ENCODE measurements at places on chromosomes 5 and 9.

DNA sequence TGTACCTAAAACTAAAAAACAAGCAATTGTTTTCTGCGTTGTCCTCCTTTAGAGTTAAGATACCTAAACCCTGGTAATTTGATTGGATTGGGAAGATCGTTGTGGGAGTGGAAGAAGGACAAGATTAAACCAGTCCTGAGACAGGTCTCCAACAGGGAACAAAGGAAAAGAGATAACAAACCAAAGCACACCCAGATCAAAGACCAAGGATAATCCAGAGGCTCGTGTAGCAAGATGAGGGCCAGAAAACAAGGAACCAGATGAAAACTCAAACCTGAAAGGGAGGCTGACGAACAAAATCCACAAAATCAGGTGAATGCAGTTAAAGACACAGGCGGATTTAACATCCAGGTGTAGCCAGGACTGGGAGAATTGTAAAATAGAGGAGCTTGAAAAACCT, 618.1 kb downstream of the SLCO4C1 start:
- DNase-seq = no peak

- peak; percentile 87 for DNase-seq
Measured at GRCh38 chr5:172929371-172929838, 29.8 kb upstream of the RPL26L1 start.

DNA sequence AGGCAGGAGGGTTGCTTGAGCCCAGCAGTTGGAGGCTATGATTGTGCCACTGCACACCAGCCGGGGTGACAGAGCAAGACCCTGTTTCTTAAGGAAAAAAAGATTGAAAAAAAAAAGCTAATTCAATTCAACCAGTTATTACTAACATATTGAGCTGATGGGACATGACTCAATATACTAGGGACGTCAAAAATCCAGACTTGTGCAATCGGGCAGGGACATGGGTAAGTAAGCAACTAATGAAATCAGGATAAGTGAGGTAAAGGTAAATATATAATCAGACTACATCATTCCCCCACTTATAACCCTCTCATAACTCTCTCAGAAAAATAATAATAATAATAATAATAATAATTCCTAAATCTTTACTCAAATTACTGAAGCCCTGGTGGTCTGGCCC, 975 bp upstream of the HAVCR1 start:
- DNase-seq = no peak

DNA sequence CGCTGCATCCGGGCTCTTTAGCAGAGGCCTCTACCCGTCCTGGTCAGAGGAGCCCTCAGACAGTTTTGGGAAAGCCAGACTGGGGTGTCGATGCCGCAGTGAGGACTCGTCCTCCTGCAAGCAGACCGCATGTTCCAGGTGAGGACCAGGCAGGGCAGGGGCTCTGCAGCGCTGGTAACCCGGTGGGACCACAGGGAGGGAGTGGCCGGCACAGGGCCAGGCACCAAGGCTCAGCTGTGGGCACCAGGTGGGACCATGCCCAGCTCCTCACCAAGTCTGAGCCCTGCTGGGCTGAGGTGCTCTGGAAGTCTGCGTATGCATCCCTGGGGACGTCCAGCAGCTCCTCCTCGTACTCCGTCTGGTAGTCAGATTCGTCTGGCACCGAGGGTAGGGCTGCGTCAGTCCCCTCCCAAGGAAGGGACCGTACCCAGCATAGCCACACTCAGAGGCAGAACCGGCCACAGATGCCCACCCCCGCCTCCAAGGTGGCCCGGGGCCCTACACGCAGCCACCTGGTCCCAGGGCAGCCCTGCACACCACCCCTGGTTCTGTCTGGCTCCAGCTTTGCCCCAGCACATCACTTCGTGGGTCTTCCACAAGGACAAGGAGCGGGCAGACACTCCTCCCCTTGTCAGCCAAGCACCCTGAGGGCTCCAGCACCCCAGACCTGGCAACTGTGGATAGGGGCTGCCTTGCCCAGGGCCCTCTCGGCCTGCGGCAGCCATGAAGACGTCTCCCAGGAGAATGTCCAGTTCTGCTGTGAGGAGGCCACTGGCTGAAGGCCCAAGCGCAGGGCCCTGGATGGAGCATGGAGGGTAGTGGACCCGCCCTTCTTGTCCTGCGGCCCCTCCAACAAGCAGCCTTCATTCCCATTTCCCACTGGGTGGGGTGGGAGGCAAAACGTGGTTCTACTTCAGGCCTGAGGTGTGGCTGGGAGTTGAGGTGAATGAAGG, 1.5 kb upstream of the NSMF start:
- no peak for DNase-seq

DNA sequence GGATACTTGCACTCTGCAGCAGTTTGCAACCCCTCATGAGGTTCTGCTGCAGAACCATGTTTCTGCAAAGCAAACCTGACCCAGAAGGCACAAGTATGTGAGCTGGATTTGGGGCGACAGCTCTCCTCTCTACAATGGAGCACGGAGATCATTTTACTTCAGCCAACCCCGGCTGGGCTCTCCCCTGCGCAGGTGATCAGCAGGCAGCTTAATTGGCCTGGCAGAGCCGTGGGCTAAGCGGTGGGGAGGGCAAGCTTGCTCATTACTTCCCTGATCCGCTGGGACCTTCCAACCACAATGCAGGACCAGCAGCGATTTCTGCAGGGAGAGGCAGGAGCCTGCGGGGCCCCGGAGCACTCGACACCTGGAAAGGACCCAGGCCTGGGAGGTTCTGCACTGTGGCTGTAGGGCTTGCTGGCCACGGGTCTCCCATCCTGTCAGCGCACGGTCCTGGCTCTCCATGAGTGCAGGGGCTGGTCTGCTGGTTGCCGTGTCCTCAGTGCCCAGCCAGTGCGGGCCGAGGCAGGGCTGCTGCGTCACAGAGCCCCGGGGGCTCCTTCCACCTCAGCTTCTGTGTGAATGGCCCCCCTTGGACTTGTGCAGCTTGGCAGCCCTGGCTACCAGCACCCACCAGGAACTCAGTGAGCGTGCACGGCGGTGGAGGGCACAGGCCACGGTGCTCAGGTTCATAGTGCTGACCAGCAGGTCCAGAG, 51.8 kb upstream of the RAPGEF1 start:
- no peak for DNase-seq

- no peak for DNase-seq
Measured at GRCh38 chr9:78424299-78424698, 127.4 kb downstream of the PSAT1 start.

- peak; percentile 83 for DNase-seq
Measured at GRCh38 chr5:134451936-134452505, 40.3 kb upstream of the CDKN2AIPNL start.

- DNase-seq = no peak
Measured at GRCh38 chr9:134406366-134407120, 80.3 kb downstream of the RXRA start.

DNA sequence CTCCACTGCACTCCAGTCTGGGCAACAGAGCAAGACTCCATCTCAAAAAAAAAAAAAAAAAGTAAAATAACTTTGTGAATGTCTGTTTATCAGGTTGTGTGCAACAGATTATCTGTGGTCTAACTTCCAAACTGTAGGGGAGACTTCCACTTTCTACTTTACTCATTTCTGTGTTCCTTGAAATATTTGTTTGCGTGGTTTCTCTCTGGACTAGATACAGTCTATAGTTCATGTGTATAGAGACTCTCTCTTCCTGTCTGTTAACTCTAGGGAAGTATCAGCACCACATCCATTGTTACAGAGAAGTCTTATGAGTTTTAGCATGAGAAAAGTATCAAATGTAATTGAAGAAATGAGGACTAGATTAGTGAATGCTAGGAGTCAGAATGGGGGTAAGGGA, 168.3 kb downstream of the LPAR1 start:
- DNase-seq = no peak

- DNase-seq = no peak
Measured at GRCh38 chr5:171295801-171296200, 13.2 kb upstream of the TLX3 start.

- DNase-seq = no peak
Measured at GRCh38 chr5:86797677-86798076, 179.9 kb downstream of the COX7C start.

DNA sequence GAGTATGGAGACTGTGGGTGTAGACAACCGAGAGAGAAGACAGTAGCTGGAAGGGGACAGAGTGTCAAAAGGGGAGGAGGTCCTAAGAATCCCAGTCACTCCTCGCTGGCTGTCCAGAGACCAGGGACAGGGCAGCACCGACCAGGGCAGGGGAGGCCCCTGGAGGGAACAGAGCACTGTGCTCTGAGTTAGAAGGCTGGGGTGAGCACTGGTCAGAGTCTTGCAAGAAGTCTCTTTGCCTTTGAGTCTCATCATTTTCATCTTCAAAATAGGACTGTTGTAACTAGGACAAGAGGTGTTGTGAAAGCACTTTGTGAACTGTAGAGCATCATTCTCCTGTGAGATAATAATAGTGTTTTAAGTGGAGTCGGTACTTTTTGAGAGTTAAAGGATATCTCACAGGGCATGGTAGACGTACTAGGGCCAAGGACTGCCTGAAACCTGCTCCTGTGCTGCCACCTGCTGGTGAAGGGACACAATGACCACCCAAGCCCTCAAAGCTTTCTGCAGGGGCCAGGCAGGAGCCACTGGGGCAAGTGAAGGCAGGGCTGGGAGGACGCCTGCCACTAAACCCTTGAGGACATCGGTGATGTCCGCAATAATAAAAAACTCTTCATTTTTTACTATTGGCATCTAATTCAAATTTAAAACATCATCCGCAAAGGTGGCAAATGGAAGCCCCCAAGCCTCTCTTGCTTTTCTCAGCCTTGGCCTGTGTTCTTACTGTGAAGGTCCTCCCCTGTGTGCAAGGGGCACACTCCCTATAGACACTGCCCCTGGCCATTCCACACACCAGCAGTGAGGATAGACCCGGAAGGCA, 28.2 kb downstream of the SLC6A7 start:
- peak; percentile 80 for DNase-seq

DNA sequence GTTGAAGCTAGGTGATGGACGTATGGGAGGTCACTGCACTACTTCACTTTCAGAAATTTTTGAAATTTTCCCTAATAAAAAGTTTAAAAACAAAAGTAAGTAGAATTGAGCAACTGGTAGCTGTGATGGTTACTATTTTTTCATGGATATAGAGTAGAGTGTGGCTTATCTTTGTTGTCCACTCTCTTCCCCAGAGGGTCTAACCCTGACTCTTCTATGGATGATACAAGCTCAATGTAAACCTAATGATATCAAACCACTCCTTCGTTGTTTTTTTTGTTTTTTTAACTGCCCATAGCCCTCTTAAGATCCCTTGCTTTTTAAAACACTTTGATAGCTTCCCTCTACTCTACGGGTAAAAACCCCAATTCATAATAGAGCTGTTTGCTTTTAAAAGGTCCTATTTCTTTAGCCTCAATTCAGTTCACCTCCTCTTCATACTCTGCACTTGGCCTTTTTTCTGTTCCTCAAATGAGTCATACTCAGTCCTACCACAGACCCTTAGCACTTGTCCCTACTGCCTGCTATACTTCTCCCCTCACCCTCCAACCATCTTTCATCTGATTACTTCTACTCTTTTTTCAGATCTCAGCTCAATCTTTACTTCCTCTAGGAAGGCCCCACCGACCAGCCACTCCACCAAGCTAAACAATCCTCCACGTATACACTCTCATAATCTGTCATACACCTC, 2.6 kb downstream of the HDAC3 start:
- no peak for DNase-seq
